ENCODE measurements at places on chromosomes 3 and 15.

DNA sequence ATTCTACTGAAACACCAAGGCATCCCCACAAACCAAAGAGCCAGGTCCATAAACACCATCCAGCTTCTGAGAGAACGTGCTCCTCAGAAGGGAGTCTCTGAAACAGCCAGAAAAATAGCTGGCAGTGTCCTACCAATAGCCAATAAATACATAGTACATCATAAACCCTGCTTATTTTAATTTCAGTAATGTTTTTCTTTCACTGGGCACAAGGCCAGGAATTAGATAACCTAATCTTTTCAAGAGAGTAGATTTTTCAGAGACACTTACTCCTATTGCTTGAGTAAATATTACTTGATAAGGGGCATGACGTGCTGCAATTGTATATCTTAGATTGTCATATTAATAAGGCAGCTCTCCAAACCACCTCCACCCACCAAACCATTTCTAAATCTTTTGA, 22.7 kb downstream of the GADL1 start:
- DNase-seq = no peak

DNA sequence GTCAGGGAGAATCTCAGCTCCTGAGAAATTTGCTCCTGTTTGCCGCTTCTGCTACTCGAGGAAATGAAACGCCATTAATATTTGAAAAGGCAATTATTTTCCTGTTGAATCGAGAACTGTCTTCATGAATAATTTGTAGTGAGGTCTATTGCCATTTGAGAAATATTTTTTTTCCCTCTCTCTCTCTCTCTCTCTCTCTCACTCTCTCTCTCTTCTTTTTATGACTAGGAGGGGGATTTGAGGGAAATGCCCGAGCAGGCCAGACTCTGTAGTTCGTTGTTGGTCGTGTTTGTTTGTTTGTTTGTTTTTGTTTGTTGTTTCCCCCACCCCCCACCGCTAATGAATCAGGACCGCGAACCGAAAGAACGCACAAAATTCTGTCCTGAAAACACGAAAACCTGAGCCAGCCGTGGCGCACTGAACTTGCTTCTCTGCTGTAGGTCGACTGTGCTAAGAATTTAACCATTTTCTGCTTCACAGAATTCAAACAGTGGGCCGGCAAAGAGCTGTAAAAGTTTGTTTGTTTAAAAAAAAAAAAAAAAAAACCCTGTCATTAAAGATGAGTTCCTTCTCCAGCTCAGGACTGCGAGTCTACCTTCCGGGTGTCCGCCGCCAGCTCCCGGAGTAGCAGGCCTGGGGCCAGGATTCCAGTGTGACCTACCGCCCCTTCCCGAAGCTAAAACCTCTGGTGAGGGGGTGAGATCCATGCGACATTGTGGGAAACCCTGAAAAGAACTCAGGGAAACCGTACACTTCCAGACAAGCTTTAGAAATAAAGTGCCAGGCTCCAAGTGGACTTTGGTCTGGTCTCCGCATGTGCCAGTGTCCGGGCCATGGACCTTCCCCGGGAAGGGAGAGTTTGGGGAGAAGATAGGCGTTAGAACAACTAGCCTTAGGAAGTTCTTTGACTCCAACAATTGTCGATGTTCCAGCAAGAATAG, 12.1 kb downstream of the ZIC4 start:
- DNase-seq = no peak

DNA sequence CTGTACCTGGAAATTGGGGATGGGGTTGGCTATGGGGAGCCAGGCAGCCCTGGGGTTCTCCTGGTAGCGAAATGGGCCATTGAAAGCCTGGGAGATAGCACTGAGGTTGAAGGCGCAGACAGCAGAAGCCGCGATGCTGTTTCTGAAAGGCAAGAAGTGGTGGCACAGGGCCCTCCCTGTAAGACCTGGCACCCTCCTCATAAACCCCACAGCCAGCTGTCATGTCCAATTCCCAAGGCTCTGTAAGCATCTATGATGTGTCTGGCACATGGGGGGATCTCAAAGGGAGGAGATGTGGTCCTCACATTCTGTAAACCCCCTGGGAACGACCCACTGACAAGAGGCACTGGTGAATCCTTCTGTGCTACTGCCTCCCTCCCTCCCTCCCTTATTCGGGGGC, 104.0 kb downstream of the SEMA5B start:
- no peak for DNase-seq

DNA sequence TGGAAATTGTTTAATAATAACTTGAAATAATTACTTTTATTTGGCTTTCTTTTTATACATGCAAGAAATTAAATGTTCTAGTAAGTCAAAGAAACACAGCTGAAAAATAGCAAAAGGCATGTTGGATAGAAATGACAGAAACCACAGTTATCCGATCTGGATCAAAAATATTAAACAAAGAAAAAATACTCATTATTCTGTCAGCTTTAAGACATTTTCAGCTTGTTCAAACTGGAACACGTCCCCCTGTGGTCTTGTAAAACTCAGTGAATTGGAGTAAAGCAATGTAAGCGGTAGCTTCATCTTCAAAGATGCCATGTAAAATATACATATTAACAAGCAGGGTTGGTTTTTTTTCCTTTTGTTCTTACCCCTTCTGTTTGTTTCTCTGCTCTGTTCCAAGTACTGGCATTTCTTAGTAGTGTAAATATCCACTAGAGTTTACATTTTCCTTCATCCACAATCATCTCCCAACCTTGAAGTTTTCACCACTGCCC, 223.4 kb downstream of the IGSF11 start:
- DNase-seq = no peak

DNA sequence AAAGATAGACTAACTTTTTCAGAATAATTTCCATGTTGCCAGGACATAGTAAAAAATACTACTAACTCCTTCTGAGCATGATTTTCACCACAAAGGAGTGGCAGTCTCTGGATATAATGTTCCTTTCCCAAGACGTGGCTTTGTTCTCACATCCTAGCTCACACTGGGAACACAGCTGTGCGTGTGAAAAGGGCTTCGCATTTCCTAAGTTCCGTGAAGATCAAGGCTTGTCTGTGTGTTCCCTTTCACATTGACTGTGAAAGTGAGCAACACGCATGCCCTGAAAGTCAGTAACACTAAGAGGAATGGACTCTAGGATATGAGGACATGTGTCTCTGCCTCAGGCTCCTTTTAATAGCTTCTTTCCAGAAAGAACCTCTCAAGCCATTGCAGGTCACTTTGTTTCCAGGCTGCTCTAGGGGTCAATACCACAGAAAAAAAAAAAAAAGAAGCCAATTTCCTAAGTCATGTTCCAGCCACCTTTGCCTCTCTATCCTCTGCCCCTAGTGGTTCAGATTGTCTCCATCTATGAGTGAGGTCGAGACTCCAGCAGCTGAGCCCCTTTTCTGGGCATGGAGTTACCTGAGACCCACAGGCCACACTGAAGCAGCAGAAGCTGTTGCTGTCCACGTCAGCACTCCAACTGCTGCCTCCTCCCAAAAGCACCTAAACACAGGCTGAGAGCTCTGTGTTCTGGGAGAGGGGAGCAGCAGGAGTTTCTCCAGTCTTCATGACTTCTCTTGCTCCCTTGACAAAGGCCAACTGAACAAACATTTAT, 355.9 kb downstream of the RSL24D1 start:
- DNase-seq = no peak

DNA sequence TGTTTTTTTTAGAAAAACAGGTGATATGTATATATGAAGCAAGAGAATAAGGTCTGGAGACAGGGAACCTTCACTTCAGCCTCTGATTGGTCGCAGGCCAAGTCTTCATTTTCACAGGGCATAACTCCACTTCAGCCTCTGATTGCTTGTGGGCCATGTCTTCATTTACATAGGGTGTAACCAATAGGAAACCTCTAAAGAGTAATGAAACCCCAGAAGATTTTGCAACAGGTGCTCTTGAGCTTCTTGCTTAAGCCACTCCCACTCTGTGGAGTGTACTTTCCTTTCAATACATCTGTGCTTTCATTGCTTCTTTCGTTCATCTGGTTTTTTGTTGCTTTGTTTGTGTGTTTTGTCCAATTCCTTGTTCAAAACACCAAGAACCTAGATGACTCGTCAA, 22.6 kb upstream of the SCG3 start:
- DNase-seq = no peak

DNA sequence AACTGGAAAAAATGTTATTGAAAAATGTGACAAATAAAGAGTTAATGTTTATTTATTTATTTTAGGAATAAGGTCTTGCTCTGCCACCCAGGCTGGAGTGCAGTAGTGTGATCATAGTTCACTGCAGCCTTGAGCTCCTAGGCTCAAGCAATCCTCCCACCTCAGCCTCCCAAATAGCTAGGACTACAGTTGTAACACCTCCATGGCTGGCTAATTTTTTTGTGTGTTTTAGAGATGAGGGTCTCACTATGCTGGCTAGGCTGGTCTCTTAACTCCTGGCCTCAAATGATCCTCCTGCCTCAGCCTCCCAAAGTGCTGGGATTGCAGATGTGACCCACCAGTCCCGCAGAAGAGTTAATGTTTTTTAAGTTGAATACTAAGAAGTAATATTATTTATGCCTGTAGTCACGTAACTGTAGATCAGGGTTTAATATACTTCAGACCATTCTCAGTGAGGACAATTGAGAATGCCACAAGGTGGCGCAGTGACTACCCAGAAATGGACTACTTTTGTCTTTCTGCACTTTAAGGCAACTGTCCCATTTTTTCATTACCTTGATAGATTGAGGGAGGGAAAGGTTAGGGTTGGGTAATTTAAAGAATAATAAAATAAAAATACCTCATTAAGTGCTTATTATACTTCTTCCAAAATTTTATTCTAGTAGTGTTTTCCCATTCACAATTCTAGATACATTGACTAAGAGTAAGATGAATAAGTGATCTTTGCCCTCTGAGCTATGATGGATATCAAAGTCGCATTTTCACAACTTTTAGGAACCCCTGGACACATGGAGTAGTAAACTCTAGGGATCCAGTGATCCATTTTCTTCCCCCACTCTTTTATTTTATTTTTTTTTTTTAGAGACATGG, 6.0 kb downstream of the MUC13 start:
- DNase-seq = no peak

- DNase-seq = no peak
Measured at GRCh38 chr3:183822631-183823030, 2.7 kb downstream of the MAP6D1 start.

DNA sequence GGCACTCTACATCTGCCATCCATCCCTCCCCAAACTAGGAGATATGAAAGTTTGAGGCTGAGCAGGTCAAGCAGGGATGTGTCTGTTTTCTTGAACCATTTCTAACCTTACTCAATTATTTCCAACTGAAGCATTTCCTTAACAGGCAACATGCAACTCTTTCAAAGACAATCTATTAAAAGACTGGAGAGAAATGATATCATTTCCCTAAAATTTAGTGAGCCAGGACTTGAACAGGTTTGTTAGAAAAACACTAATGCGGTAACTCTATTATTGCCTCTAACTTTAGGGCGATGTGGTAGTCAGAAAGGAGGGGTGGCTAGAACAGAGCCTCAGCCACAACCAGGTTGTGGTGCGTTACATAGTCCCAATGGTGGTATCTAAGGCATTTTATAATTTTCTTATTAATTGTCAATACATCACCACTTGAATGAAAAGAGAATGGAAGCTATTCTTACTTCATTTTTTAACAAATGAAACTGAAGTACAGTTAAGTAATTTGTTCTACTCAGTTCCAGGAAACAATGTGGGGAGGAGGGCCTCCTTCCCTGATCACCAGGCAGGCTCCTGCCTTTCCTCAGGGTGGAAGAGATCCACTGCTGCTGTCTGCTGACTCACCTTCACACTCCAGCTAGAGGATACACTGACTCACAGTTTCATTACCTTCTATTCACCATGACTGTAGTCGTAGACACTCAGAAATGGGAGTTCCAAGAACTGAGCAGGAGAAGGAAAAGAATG, 22.8 kb downstream of the MYO1E start:
- no peak for DNase-seq

- peak; percentile 82 for DNase-seq
Measured at GRCh38 chr3:195863121-195864061, 45.0 kb downstream of the TNK2 start.

DNA sequence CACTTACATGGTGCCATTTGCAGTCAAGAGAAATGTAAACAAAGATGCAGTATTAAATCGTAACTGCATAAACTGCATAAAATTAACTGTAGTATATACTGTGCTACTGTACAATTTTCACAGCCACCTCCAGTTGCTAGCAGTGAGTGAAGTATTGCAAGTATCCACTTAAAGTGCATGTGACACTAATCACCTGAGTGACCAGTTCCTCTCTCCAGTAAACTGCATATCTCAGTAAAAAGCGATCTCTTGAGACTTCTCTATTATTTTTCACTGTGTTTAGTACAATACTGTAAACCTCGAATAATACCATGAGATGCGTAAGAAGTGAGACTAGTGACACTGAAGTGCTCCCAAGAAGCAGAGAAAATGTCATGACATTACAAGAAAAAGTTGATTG, 111.7 kb upstream of the PLXND1 start:
- no peak for DNase-seq

DNA sequence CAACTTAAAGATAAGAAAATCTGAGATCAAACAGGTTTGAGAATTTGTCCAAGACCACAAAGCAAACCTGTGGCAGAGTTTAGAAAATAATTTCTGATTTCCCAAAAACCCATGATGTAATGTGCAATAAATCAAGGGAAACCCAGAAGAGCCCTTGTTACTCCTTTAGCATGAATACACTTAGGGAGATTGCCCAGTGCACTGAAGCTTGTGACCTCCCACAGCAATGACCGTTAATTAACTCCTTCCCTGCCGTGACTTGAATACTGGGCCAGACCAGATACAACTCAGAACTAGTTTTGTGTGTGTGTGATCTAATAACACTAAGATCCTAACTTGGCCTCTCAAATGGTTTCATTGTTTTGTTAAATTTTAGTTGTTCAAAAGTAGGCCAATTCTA, 2.5 kb downstream of the PRKAR2A start:
- no peak for DNase-seq

GRCh38 chr3:129238945-129239705, 10.3 kb upstream of the COPG1 start:
- DNase-seq = no peak

- DNase-seq = no peak
Measured at GRCh38 chr3:16255726-16256125, 9.0 kb downstream of the DPH3 start.

GRCh38 chr3:39290255-39290654, 10.4 kb upstream of the CX3CR1 start:
- DNase-seq = no peak

DNA sequence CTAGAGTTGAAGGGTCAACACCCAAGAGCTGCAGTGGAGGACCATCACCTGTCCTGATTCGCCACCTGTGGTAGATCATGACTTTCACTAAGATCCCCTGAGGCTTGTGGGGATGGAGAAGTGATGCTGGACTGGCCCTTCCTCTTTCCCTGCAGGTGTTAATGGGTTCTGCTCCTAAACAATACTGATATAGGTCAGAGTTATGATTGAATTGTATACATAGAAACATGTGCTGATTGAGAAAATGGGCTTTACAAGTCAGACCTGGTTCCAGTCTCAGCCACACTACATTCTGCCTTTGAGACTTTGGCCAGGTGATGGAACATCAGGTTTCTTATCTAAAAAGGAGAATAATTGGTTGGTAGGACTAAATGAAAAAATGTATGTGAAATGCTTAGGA, 418.9 kb upstream of the TPRG1 start:
- no peak for DNase-seq

DNA sequence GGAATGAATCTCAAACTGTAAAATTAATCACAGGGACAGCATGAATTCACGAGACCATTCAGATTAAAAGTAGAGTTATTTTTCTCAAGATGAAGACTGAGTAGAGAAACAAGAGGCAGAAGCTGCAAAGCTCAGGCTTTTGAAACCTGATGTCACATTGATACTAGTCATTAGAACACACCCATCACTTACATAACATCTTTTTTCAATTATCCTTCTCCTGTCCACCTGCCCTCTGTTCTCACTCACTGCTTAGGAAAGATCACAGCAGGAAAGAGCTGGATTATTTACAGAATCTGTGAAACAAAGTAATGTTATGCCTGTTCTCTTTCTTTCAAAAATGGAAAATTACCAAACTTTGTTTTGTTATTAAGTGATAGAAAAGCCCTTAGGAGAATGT, 72.0 kb upstream of the CDAN1 start:
- DNase-seq = peak; percentile 2

Measured in cerebellar nuclear complex (tissue), 1 donor.